HFFc6 (cell line): ENCODE measurements at places on chromosomes 4 and X.
A peak's percentile ranks its signal among the peaks of the same experiment; 100 is the strongest.

DNA sequence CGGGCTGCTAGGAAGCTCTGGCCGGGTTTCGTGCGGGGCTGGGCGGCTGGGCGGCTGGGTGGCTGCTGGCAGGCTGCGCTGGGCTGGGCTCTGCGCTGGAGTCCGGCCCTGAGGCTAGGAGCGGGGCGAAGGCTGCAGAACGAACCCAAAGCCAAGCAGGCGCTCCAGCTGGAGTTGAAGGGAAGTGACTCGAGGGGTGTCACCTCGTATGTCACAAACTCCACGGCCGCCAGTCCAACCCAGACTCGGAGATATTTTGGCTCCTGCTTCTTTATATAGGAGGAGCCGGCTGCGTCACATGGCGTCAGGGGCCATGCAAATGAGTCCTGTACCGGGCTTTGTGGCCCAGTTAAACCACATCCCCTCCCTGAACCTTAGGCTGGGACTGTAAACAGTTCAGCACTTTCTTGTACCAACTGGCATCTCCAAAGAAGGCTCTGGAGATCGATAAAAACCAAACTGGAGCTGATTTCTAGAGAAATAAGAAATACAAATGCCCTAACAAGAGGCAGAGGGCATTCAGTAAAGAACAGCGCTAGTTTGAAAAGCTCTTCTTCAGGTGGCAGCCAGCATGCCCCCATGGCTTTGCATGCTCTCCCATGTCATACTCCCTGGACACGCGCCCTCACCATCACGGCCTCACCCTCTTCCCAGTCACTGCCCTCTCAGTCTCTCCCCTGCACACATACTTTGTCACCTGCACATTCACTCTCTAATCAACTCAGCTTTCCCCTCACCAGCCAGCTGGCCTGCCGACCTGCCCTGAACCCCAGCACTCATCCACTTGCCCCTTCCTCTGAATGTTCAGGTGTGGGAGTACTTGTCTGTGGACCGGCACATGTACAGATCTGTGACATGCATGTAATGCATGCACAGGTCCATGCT, 58.5 kb downstream of the TSC22D3 start:
- peak; percentile 84 for DNase-seq

DNA sequence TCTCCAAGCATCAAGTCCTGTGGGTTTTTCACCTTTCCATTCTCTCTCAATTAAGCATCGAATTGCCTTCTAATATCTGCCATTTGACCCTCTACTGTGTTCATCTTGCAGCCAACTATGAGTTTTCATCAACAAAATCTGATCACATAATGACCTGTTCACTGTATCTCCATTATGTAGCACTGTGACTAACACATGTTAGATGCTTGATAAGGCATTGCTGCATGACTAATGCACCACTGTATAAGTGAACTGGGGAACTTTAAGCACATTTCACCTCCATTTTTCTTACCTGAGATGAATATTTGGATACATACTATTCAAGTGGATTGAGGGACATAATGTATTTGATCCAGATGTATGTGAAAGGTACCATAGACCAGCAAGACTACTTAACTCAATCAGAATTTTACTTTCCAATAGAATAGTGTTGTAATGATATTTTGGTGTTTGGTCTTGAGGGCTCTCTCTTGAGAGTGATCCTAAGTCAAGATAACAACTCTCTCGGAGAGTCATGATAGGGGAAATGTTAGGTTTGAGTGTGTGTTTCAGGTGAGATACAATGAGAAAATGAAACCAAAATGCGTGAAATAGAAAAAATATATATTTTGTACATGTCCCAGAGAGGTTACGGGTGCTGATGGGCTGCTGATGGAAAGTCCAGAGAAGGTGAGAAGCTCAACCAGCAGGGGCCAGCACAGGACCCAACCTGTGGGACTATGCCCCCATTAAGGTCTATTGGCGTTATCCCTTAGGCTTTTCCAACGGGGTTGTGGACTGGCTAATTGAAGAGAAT, 60.2 kb upstream of the HS3ST1 start:
- no peak for DNase-seq

- no peak for DNase-seq
These were observed 113.6 kb upstream of the EMCN start for GRCh38 chr4:100631281-100631968.

DNA sequence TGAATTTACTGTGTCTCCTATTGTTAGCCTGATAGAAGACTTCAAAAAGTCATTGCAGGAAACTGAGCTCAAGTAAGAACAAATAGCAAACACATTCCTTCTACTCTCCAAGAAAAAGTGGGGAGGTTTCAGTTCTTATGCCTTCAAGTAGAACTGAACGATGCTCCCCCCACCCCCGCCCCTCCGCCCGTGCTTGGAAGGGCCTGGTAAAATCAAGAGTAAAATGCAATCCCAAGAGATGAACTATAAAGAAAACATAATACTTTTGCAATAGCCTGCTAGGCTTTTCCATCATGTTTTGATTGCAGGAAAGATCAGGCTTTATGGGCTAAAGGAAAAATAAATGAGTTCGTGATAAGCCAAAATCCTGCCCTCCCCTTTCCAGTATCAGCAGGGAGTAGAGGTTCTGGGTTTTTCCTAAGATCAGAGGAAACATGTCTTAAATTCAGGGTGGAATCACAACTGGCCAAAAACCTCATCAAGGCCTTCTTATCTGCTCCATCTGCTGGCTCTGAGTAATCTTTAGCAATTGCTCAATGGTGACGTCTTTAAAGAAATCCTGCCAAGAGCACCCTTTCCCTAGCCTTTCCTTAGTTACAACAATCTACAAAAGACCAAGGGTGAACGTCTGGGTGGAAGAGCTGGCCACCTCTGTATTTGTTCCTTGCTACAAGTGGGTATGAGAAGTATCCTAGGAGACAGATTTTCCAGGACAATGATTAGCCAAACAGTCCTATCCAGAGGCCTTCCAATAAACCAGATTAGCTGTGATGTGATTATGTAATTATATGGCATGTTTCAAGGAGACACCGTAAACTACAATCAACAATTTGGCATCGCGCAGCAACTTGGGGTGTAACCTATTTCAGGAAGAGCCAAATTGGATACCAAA, 66.3 kb upstream of the FAM9C start:
- DNase-seq: peak; percentile 85

GRCh38 chrX:23554304-23554703, 113.0 kb upstream of the PRDX4 start:
- peak; percentile 21 for DNase-seq

GRCh38 chrX:40402831-40403533, 177.8 kb upstream of the ATP6AP2 start:
- DNase-seq: peak; percentile 11

- no peak for DNase-seq
These were observed 170.3 kb upstream of the PUDP start for GRCh38 chrX:7318241-7318640.

DNA sequence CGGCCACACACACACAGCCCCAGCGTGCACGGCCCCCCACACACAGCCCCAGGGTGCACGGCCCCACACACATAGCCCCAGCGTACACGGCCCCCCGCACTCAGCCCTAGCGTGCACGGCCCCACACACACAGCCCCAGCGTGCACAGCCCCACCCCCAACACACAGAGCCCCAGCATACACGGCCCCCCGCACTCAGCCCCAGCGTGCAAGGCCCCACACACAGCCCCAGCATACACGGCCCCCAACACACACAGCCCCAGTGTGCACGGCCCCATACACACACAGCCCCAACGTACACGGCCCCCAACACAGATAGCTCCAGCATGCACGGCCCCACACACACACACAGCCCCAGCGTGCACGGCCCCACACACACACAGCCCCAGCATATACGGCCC, 17.6 kb downstream of the GAK start:
- DNase-seq: no peak

DNA sequence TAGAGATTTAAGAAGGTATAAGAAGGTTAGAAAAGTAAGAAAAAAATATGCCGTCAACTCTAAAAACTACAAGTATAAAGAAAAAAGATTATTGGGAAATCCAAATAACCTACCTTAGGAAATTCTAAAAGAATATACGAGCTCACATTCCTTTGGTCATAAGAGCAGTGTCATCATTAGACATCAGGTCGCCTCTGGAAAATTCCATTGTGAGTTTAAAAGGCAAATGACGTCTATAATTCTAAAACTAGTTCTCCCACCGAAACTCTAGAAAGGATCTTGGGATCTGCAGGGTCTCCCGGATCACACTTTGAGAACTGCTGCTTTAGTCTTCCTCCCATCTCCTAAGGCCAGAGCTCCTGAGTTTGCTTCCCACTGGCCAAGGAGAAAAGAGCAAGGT, 518 bp upstream of the SAT1 start:
- DNase-seq: no peak

- DNase-seq: no peak
These were observed 135.6 kb upstream of the MAD2L1 start for GRCh38 chr4:120202222-120202621.

- peak; percentile 34 for DNase-seq
These were observed 18.8 kb downstream of the SPACA5 start for GRCh38 chrX:48025561-48025960.

- no peak for DNase-seq
These were observed 27.8 kb upstream of the TMEM154 start for GRCh38 chr4:152707632-152708031.
